ENCODE measurements at places on chromosomes 12 and 14.

- DNase-seq = no peak
These were observed 596 bp upstream of the ZBTB39 start for GRCh38 chr12:57006809-57007475.

DNA sequence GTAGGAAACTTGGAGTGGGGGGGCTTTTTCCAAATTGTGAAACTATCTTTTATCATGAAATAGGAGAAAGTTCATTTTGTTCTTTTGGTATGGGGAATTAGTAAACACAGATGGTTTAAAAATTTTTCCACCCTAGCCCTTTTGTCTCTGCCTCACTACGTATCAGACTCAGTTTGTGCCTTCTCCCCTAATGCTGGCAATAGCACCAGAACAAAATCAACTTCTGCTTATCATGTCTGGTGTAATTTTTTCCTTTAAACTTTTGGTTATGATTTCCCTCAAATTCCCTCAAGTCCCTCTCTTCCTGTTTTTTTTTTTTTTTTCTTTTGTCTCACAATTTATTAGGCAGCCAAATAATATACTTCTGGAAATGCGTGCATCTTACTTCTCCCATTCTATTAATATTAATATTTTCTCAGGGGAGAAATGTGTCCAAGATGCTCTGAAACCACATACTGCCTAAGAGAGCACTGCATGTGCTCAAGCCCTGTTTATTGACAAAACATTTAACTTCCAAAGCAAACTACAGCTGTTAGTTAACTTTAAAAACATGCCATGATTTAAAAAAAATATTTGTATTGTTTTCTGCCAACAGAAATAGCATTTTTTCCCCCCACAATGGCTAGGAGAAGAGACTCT is 35.4 kb downstream of the TESPA1 start:
- no peak for DNase-seq

DNA sequence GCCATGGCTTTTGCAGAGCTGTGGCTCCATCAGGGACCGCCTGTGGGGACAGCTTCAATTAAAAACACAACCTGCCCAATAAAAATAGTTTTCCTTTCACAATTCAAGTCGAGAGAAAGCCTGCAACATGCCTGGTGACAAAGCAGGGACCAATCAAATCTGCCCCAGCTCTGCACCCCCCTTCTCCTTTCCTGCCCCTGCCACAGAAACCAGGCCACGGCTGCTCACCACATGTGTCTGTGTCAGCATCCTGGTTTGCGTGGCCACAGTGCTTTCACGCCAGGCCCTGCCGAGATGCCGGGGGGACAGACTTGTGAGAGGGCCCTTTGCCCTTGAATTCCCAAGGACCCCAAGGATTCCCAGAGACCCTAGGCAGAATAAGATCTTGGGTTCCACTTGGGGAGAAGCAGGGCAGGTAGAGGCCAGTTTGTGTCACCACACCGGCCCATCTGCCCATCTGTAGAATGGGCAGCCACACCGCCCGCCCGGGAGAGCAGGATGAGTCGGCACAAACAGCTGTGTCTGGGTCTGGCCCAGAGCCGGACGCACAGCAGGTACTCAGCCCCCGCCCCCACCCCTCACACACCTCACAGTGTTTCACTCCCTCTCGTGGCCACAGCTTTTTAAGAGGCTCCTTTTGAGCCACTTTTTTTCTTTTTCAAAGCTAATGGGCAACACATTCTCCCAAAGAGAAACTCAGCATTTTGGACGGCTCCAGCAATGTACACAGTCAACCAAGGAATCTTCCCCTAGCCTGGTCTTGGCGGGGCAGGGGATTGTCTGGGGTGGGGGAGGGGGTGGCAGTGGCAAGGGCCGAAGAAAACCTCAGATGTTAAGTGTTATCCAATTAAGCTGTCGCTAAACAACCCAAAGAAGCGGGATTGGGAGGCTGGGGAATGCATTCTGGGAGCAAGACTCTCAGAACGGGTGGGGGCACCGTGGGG is 41.5 kb downstream of the BCL11B start:
- no peak for DNase-seq

DNA sequence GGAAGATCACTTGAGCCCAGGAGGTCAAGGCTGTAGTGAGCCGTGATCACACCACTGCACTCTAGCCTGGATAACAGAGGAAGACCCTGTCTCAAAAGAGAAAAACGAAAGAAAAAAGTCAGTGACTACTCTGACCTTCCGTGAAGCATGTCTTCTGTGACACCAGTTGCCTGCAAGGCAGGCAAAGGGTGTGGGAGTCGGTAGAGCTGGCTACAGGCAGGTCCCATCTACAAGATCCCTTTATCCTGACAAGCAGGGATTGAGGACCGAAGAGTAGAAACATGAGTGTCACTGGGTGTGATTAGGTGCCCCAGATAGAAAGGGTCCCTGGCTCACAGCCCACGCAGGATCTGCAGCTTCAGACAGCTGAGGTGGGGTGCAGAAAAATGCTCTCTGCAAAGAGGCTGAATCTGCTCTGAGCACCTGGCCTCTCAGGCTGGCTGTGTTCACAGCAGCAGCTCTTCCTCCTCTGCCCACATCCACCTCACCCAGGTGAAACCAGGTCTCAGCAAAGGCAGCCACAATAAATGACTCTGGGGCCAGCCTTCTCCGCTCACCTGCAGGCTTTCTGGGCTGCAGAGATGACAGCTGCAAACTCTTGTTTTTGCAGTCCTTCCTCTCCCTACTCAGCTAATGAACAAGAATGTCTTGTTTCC is 28.6 kb upstream of the HSP90B1 start:
- DNase-seq = no peak

DNA sequence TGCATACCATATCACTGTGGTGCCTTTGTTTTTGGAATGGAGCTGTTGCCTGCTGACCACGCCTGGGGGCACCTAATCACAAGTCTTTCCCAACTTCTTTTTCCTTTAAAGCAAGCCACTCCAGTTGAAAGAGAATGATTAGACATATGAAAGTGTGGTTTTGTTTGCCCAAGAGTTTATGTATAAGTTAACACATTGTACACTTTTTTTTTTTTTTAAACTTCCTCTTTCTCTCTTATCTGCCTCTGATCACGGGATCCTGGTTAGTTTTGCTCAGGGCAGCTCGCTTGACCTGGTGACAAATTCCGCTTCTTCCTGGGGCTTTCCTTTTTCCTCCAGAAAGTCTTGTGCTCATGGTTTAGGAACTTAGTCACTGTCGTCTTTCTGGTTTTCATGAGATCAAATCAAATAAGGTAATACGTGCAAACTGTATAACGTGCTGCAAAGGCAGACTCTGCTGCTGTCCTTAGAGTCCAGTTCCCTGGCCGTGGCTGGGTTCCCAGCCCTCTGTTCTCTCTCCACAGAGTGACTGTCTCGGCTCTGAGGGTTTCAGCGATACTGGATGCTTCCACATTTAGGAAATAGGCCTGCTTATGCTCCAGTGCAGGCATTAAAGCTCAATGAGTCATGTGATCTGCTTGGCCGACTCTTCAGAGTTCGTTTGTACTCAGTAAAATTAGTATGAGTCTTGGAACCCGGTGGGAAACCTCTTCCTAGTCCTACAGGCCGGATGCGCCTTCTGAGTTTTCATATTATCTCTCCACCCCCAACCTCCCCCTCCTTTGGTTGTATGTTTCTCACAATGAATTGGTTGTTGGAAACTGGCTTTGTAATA is 15.2 kb downstream of the RASSF3 start:
- peak; percentile 73 for DNase-seq

GRCh38 chr12:1054117-1054870 is 63.3 kb downstream of the ERC1 start:
- DNase-seq = no peak

GRCh38 chr14:65333943-65334687 is 78.4 kb upstream of the FUT8 start:
- DNase-seq = no peak

GRCh38 chr12:5516371-5517241 is 84.7 kb downstream of the NTF3 start:
- DNase-seq = no peak

- DNase-seq = peak; percentile 54
These were observed 36.1 kb upstream of the OR5AU1 start for GRCh38 chr14:21191809-21192446.

GRCh38 chr14:73116079-73116665 is 20.1 kb upstream of the PSEN1 start:
- no peak for DNase-seq

DNA sequence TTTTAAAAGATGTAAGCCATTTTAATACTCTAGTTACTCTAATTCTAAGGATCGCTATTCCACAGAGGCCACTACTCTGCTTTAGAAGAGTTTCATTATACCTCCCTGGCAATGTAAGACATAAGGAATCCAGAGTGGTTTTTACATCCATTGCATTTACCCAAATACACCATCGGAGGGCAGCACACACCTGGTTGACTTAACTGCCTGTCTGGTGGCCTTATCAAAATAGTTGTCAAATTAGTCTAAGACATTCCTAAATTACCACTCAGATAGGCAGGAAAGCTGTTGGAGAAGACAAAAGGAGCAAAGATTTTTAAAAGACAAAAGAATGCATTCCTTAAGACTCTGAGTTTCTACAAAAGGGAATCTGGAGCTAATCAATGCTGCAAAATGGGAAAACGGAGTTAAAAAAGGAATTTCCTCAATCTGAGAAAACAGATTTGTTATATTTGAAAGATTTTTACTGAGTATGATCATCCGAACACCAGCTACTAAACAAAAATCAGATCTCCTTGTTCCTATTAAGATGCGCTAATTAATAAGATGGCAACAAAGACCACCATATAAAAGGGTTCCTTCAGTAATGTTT is 33.8 kb upstream of the FGD4 start:
- DNase-seq = peak; percentile 80

GRCh38 chr12:6551496-6552139 is 4.2 kb downstream of the IFFO1 start:
- no peak for DNase-seq

DNA sequence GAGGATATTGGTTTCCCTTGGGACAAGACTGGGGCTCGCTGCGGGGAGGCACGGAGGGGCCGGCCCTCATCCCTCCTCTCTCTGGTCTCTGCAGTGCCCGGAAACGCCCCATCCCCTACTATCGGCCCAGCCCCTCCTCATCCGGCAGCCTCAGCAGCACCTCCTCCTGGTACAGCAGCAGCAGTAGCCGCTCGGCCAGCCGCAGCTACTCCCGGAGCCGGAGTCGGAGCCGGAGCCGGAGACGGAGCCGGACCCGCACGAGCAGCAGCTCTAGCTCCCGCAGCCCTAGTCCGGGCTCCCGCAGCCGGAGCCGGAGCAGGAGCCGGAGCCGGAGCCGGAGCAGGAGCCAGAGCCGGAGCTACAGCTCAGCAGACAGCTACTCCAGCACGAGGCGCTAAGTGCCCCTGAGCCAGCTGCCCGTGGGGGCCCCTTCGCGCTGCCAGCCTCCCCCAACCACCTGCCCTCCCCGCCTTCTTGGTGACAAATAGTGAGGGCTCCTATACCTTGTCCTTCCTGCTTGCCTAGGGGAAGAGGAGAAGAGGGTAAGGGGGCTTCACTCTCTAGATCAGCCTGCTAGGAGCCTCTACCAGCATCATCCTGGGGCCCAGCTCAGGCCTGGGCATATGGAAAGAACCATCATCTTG is 22.2 kb upstream of the HSPB8 start:
- no peak for DNase-seq

DNA sequence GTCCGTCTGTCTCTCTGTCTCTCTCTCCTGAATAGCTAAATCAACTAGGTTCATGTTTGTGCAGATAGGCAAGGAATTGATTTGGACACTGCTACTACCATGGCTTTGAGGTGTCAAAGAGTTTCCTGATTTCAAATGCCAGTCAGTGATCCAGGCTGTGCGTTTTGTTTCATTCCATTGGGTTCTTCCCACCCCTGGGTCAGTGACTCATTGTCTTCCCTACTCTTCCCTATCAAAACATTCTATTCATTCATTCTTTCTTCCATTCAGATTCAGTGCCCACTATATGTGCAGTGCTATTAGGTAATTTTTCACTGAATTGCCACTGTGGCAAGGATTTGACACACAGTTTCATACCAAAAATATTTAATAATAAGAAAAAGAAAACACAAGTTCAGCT is 50.4 kb downstream of the RPH3A start:
- no peak for DNase-seq

DNA sequence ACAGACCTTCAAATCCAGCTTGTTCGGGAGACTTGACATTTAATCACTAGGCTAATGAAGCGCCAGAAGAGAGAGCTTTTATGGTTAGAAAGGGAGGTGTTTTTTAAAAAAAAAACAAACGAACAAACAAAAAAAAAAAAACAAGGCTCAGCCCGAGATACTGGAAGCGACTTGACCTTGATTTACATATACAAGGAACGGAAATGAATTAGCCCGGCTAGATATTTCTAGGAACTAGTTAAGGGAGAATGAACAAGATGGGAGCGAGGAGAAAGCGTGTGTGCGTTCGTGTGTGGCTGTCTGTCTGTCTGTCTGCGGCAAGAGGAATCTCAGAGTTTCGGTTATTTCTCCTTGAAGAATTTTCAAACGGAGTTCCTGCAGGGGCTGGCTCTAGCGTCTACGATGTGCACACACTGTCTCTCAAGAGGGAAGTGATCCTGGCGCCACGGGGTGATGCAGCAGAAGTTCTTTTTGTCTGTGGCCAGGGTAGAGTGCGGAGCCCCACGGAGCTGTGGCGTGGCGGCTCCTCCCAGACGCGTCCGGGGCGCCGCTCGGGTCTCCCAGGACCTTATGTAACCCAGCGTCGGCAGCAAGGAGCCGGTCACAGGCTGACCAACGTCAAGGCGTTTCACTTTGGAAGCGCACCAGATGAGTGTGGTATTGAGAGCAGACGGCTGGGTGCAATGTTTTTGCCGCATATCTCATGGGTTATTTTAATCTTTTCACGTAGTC is 18.8 kb downstream of the SOCS2 start:
- DNase-seq = peak; percentile 76

GRCh38 chr12:26554332-26554731 is 278.7 kb downstream of the ITPR2 start:
- DNase-seq = no peak

DNA sequence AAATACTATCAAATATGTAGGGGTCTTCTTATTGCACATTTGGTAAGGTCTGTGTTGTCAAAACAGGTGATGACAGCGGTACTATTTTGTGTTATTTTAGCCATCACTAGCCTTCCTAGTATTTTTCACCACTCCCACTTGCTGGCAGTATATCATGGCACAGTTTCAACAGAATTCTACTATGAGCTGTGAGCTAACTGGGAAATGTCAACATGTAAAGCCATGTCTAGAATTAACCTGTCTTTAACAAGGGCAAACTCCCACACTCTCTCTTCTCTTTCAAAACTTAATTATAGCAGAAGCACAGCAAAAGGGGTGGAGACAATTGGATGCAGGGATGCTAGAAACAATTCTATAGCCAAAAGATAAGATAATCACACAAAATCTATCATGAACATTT is 253.4 kb downstream of the PAX9 start:
- no peak for DNase-seq

DNA sequence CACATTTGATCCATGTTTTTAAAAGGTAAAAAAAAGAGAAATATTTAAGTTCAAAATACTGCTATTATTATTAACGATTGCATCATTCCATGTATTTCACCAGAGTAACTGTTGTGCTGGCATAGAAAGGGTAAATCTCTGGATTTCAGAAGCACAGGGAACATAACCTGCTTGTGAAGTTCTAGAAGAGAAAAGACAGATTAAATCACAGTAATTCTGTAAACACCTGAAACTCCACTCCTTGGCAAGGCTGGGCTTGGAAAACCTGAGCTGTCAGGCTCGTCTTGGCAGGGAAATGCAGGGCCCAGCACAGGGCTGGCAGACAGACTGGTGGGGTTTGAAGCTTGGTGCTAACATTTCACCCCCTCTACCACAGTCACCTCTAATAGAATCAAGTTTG is 35.1 kb downstream of the SVOP start:
- no peak for DNase-seq
